ENCODE measurements at places on chromosomes 3 and 15.
A peak's percentile ranks its signal among the peaks of the same experiment; 100 is the strongest.

DNA sequence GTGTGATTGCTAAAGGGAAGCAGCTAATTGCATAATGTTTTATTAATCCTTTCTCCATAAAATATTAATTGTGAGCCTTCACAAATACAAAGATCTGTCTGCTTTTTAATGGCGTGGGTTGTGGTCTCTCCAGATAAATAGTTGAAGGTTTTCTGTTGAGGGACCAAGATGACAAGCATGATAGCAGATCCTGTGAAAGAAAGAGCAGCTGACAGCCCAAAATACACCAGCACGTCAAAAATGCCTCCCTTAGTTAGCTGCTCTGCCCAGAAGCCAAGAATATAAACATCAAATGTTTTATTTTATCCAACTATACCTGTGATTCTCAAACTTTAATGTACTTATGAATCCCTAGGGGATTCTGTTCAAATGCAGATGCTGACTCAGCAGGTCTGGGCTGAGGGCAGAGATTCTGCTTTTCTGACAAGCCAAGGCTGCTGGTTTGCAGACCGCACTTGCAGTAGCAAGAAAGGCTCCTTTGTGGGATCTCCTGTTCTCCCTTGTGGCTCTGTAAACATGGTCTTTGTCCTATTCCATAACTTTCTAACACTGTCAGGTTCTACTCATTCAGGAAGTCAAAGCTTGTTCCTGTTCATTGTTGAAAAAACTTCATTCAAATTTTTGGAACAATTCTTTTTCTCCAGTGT, 119.1 kb upstream of the SLC25A36 start:
- no peak for DNase-seq
- no peaks in the 10 kb centered on the region for H3K27me3 ChIP-seq
- H3K27ac ChIP-seq = no peak overlapping the region
- H3K4me1 ChIP-seq = no peaks in the 10 kb centered on the region
- no peak overlapping the region for H3K4me3 ChIP-seq

DNA sequence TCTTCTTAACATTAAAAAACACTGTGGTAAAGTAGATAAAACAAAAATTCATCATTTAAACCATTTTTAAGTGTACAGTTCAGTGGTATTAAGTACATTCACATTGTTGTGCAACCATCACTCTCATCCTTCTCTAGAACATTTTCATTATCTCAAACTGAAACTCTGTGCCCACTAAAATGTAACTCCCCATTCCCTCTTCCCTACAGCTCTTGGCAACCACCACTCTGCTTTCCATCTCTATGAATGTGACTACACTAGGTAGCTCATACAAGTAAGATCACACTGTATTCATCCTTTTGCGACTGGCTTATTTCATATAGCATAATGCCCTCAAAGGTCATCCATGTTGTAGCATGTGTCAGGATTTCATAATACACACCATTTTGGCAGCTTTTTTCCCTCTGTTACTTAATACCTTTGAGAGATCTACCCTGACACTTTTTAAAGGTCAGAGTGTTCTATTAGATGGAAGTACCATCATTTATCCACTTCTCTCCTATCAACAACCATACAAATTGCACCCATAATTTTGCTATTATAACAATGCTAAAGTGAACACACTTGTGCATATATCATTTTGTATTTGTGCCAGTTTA, 42.9 kb upstream of the FRMD4B start:
- no peaks in the 10 kb centered on the region for H3K4me1 ChIP-seq
- H3K27me3 ChIP-seq = no peaks in the 10 kb centered on the region
- H3K27ac ChIP-seq = no peak overlapping the region

- no peak overlapping the region for H3K27ac ChIP-seq
- H3K4me1 ChIP-seq = no peaks in the 10 kb centered on the region
- H3K36me3 ChIP-seq = no peaks in the 10 kb centered on the region
- no peaks in the 10 kb centered on the region for H3K27me3 ChIP-seq
These were observed 56.8 kb downstream of the TFG start for GRCh38 chr3:100766069-100766468.

- H3K27me3 ChIP-seq = no peaks in the 10 kb centered on the region
- peaks cover 4% of the 10 kb centered on the region for H3K36me3 ChIP-seq
- no peak overlapping the region for H3K27ac ChIP-seq
- no peak overlapping the region for H3K4me3 ChIP-seq
- peaks cover 6% of the 10 kb centered on the region for H3K4me1 ChIP-seq
These were observed 28.8 kb downstream of the USP13 start for GRCh38 chr3:179681492-179682263.

- H3K4me3 ChIP-seq = no peak overlapping the region
- H3K36me3 ChIP-seq = no peaks in the 10 kb centered on the region
- H3K27ac ChIP-seq = no peak overlapping the region
- H3K27me3 ChIP-seq = no peaks in the 10 kb centered on the region
These were observed 156.3 kb downstream of the FRMD5 start for GRCh38 chr15:44038755-44039191.

- no peaks in the 10 kb centered on the region for H3K4me1 ChIP-seq
- H3K4me3 ChIP-seq = no peak overlapping the region
- no peaks in the 10 kb centered on the region for H3K36me3 ChIP-seq
These were observed 78.2 kb upstream of the STAC start for GRCh38 chr3:36302158-36302509.

GRCh38 chr15:88177451-88177850, 79.1 kb downstream of the NTRK3 start:
- H3K4me1 ChIP-seq = peaks cover 6% of the 10 kb centered on the region
- H3K27me3 ChIP-seq = no peaks in the 10 kb centered on the region
- H3K36me3 ChIP-seq = peaks cover 8% of the 10 kb centered on the region

GRCh38 chr3:46284981-46285683, 42.9 kb downstream of the CCR3 start:
- no peak overlapping the region for H3K4me3 ChIP-seq
- no peaks in the 10 kb centered on the region for H3K36me3 ChIP-seq
- no peak for DNase-seq
- no peaks in the 10 kb centered on the region for H3K27me3 ChIP-seq

DNA sequence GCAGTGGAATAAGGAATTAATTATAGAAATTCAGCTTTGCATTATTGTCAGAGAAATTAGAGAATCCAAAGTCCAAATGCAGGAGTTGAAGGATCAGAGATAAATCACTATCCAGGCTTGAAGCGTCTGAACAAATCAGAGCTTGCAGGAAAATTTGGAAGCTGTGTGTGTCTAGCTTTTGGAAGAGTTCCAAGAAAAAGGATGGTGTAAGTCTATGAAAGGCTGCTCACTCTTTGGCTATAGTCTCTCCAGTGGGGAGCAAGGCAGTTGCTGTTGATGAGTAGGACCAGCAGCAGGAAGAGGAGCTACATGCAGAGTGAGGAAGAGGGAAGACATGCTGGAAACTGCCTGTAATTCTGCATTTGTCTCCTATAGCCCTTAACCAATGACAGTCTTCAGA, 464.3 kb upstream of the GRM7 start:
- H3K4me1 ChIP-seq = no peaks in the 10 kb centered on the region
- H3K27ac ChIP-seq = no peak overlapping the region
- DNase-seq = no peak
- H3K4me3 ChIP-seq = no peak overlapping the region

DNA sequence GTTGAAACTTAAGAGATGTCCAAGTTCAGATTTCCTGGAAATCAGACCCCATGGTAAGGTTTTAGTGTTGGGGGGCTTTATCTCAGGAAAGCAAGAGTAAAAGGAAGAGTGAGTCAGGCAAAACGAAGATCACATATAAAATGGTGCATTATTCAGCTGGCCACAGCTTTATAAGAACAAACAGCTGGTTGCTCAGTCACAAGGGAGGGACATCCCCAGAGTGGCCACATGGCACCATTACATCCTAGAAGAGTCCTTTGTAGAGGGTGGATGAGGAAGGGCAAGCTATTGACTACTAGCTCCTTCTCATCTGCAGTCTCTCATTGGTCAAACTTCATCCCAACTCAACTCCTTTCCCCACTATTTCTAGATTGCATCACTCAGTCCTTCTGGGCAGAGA, 68.3 kb upstream of the COL8A1 start:
- no peak overlapping the region for H3K4me3 ChIP-seq
- H3K36me3 ChIP-seq = no peaks in the 10 kb centered on the region
- no peak for DNase-seq
- no peaks in the 10 kb centered on the region for H3K27me3 ChIP-seq
- no peak overlapping the region for H3K27ac ChIP-seq

- H3K36me3 ChIP-seq = peaks cover 26% of the 10 kb centered on the region
- H3K4me3 ChIP-seq = peak overlapping the region; percentile 72
- H3K27me3 ChIP-seq = no peaks in the 10 kb centered on the region
- peak; percentile 100 for DNase-seq
- peaks cover 53% of the 10 kb centered on the region for H3K4me1 ChIP-seq
- H3K27ac ChIP-seq = peak overlapping the region; percentile 94
These were observed 19.2 kb downstream of the ATRIP start for GRCh38 chr3:48465531-48466378.

DNA sequence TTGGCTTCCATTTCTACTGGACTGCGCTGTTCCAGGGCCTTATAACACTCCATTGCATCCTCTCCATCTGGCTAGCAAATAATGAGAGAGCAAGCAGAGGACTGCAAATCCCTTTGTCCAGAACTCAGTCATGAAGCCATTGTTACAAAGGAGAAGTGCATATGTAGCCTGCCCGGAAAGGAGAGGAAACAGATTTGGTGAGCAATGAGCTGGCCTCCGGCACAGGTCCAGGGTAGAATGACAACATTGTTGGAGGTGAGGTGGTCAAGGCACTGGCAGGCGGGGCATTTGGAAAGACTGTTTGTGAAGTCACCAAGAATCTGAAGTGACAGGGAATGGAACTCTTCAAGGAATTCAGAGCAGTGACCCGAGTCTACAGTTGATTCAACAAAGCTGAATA, 25.0 kb upstream of the ATP1B3 start:
- DNase-seq = no peak
- H3K27ac ChIP-seq = no peak overlapping the region
- H3K36me3 ChIP-seq = no peaks in the 10 kb centered on the region
- H3K4me3 ChIP-seq = no peak overlapping the region
- peaks cover 9% of the 10 kb centered on the region for H3K4me1 ChIP-seq

GRCh38 chr3:174398761-174399160, 460.4 kb upstream of the NAALADL2 start:
- DNase-seq = no peak
- H3K36me3 ChIP-seq = no peaks in the 10 kb centered on the region
- H3K27me3 ChIP-seq = no peaks in the 10 kb centered on the region
- no peaks in the 10 kb centered on the region for H3K4me1 ChIP-seq
- no peak overlapping the region for H3K27ac ChIP-seq

GRCh38 chr3:73480187-73480672, 144.5 kb downstream of the PDZRN3 start:
- H3K36me3 ChIP-seq = no peaks in the 10 kb centered on the region
- H3K27ac ChIP-seq = no peak overlapping the region
- no peak overlapping the region for H3K4me3 ChIP-seq

GRCh38 chr3:29004885-29005599, 275.8 kb upstream of the RBMS3 start:
- H3K27me3 ChIP-seq = no peaks in the 10 kb centered on the region
- H3K4me1 ChIP-seq = no peaks in the 10 kb centered on the region
- no peaks in the 10 kb centered on the region for H3K36me3 ChIP-seq
- H3K27ac ChIP-seq = no peak overlapping the region
- DNase-seq = no peak

GRCh38 chr3:46110701-46111493, 83.6 kb upstream of the XCR1 start:
- H3K36me3 ChIP-seq = no peaks in the 10 kb centered on the region
- H3K27ac ChIP-seq = no peak overlapping the region
- DNase-seq = no peak
- no peaks in the 10 kb centered on the region for H3K4me1 ChIP-seq

DNA sequence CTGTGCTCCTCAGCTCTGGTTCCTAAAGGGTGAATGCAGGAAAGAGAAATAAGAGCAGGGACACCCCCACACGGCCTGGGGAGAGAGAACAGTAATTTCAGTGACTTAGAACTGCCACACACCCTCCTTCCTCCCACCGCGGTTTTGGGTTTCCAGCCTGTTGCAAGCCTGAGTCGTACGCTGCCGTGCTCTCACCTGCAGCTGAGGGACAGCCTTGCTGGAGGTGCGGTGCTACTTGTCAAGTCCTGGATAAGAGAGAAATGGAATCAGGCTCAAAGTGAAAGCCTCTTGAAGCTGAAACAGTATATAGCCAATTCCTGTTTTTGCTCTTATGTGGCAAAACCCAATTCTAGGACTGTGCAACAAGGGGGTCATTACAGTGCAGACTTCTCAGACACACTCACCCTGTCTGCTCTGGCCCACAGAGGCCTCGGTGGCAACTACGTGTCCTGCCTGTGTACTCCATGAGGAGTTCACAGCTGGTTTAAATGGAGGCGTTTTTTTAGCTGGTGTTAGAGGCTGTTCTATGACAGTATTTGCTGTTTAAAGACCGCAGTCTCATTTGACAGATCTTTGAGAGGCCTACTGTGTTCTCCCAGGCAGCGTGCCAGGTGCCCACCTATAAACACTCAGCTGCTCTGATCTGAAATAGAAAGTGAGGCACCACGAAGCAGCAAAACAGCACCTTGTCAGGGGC, 42.9 kb downstream of the TBC1D2B start:
- H3K36me3 ChIP-seq = no peaks in the 10 kb centered on the region
- peak overlapping the region; percentile 53 for H3K27ac ChIP-seq
- peaks cover 28% of the 10 kb centered on the region for H3K4me1 ChIP-seq
- H3K27me3 ChIP-seq = no peaks in the 10 kb centered on the region

DNA sequence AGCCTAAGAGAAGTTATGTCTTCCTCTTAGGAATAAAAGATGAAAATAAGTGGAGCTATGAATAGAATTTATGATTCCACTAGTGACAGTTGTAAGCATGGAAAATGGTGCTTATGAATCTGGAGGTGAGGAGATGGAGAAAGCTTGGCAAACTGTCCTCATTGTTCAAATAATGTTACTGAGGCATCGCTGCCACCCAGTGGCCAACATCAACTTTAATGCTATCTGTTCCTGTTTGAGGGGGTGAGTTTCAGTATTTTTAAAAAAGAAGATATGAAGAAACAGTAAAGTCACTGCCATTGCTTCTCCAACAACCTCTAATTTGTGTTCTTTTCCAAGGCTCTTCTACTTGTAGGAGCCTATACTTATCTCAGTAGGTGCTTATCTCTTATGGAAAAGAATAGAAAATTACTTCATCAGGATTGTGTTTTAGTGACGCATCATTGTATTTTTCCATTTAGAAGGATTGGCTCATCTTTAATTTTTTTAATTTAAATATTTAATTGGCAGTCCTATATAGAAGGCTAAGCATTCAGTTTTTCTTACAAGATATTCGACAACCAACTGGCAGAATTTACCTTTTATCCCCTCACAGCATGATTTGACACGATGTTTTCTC, 260.4 kb upstream of the P2RY1 start:
- no peak overlapping the region for H3K4me3 ChIP-seq
- no peak overlapping the region for H3K27ac ChIP-seq
- H3K27me3 ChIP-seq = no peaks in the 10 kb centered on the region
- no peaks in the 10 kb centered on the region for H3K36me3 ChIP-seq
- no peak for DNase-seq

DNA sequence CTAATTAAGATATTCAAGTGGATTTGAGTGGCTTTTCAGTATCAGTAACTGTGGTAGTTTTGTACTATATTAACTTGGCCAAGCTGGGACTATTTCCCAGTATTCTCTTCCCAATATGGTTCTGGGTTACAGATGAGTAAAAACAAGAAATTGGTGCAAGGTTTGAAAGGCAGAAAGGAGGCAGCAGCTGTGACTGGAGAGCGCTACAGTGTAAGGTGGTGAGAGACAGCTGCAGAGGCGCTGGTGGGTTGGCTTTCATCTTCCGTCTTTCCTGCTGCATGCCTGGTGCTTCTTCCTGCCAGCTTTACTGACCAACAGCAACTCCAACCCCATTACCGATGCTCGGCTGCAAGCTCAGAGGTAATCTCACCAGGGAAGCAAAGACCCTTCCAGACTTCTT, 9.8 kb downstream of the DPH3 start:
- H3K27me3 ChIP-seq = no peaks in the 10 kb centered on the region
- no peak overlapping the region for H3K4me3 ChIP-seq
- no peak for DNase-seq

- DNase-seq = no peak
- H3K4me3 ChIP-seq = no peak overlapping the region
- H3K27ac ChIP-seq = no peak overlapping the region
- no peaks in the 10 kb centered on the region for H3K4me1 ChIP-seq
These were observed 15.8 kb downstream of the HDC start for GRCh38 chr15:50249704-50250103.
